ENCODE measurements at places on chromosomes 1 and 21.

GRCh38 chr1:86695400-86695799 is 9.0 kb upstream of the SH3GLB1 start:
- DNase-seq: no peak

DNA sequence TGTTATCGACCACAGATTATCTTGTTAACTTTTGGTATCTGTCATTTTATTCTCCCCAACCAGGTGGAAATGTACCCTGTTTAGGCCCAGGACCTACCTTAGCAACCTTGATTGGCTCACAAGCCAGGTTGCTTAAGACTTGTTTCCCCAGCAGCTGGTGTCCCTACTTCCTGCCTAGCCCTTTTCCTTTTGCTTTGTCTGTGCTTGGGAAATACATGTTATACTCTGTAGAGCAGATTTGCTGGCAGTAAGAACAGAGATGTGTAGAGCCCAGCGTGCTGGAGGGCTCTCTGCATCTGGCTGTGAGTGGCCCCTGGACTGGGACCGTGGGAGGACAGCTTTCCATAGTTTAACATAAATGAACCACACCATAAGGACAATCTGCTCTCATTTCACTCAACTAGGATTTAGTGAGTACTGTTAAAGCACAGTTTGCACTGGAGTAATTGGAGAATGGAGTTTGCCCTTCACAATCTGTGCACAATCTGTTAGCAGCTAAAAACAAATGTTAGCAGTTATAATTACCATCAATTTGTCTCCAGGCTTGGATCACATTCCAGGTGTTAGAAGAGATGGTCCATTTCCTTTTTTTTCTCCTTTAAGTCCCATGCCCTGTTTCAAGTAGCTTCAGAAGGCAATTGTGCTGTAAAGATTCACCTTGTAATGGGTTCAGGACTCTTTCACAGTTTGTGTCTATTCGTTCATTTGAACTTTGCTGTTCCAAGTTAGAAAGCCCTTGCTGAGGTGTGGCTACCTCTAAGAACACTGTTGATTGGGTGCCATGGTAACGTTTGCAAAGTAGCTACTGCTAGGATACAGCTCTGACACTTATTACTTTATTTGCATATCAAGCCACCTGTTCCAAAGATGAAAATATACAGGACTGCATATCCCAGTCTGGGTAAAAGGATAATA is at the start of gene APOBEC4:
Gene APOBEC4 (minus strand): TSS at position 770 of the 915 bp plus-strand sequence. CDS start 4,535 bp downstream, outside the sequence.
- DNase-seq: no peak

GRCh38 chr1:201737352-201738060 is 91.5 kb upstream of the IPO9 start:
- DNase-seq: no peak

DNA sequence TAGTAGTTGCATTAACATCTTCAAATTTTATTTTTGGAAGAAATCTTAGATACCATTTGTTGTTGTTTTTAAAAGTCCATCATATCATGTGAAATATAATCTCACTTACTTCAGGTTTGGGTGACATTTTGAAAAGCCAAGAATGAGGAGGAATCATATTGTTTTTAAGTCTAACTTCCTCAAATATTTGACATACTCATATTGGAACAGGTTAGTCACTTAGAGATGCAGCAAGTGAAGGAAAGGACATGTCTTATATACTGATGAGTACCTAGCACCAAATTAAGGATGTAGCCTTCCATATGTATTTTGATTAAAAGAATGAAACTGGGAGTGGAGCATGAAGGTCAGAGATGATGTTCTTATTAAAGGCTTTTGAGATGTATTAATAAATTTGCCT is 23.9 kb downstream of the GBP2 start:
- no peak for DNase-seq

DNA sequence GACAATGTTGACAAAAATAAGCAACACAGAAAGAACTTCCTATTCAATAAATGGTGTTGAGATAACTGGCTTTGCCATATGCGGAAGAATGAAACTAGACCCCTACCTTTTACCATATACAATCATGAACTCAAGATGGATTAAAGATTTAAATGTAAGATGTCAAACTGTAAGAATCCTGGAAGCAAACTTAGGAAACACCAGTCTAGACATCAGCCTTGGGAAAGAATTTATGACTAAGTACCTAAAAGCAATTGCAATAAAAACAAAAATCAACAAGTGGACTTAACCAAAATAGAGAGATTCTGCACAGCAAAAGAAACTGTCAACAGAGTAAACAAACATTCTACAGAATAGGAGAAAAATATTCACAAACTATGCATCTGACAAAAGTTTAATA is 16.1 kb upstream of the CLDN8 start:
- no peak for DNase-seq

GRCh38 chr1:224113545-224113917 is 380 bp upstream of the FBXO28 start:
- DNase-seq: no peak

GRCh38 chr1:11394592-11395245 is 84.2 kb upstream of the DISP3 start:
- no peak for DNase-seq

GRCh38 chr1:222768592-222768991 is 31.6 kb downstream of the FAM177B start:
- DNase-seq: no peak

DNA sequence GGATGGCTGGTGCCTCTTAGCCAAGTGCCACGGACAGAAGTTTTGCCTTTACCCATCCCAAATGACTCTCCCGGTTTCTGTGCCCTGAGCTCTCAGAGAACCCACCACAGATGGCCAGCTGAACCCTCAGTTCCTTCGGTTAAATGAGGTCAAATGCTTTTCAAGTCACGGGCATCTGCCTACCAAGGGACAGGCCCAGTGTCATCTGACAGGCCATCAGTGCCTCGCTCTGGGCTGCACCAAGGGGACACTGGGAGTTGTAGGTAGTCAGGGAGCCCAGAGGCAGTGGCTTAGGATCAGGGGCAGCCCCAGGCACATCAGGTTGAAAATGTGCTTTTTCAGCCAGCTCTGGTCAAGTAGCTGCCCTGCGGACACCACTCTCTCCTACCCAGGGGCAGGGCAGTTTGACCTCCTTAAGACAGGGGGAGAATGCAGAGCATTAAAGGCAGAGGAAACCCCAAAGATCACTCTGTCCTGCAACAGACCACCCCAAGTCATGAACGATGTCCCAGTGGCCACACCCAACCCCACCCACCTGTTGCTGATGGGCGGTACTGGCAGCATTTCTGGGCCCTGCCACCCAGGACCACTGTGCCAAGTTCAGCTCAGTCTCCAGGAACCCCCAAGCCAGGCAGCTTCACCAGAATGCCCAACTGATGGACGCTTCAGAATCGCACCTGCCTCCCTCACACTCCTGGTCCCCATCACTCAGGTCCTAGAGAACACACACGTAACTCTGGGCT is 60.7 kb downstream of the CASZ1 start:
- DNase-seq: no peak

DNA sequence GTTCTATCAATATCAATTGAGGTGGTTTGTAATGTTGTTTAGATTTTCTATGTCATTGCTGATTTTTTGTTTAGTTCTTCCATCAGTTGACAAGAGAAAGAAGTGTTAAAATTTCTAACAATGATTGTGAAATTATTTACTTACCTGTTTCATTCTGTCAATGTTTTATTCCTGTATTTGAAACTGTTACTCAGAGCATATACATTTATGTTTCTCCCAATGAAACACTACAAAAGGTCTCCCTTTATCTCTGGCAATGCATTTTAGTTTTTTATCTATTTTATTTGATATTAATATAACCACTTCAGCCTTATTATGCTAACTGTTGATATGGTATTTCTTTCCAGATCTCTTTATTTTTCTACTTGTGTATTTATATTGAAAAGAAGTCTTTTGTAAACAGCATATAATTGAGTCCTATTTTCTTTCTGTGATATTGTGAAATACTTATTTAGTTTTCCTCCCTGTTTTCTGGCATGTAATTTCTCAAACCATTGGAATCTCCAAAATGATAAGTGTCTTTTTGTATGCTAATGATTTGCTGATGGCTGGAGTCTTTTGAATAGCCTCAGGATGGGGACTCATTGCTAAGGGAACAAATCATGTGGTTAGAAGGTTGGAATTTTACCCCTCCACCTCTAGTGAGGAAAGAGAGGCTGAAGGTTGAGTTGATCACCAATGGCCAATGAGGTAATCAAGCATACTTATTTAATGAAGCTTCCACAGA is 122.0 kb downstream of the ADSS2 start:
- DNase-seq: no peak

DNA sequence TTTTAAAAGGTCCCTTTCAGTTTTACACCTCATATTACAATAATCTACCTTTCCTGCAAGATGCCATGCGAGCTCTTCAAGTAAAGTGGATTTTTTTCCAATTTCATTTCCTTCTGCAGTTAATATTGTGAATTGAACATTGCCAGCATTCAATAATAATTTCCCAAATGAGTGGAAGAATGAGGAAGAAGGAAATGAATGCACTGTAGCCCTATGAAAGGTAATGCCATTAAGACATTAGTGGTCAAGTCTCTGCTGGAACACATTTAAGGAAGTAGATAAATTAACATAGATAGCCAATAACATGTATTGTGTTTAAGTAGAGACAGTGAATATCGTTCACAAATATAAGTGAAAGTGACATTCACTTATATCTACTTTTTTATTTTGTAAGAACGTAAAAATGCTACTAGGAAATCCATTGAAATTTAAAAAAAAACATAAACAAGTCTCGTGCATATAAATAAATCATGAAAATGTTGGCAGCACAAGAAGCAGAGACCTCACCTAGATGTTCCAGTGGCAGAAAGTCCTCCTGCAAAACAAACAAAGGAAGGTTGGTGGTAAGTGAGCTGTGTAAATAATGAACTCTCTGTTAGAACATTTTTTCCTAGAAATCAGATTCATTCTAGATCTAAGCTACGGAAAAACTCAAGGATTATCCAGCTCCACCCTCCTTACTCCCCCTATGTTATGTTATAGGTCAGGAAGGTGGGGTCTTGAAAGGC is 17.7 kb downstream of the FCRL3 start:
- no peak for DNase-seq

DNA sequence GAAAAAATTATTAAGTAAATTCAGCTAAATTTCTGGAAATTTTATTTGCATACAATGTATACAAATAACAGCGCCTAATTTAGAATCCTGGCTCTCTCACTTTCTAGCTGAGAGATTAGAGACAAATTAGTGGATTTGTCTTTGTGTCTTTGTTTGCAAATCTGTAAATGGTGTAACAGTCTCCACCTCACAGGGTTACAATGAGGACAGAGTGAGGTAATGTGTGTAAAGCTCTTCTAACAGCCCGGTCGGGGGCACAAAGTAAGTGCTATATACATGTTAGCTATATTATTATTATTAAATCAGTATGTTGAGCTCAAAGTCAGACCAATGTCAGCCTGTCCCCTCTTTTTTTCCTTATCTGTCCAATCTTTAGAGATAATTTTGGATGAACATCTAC is 5.0 kb upstream of the ADAMTSL4 start:
- DNase-seq: no peak

GRCh38 chr1:64539289-64539688 is 69.4 kb downstream of the CACHD1 start:
- no peak for DNase-seq

DNA sequence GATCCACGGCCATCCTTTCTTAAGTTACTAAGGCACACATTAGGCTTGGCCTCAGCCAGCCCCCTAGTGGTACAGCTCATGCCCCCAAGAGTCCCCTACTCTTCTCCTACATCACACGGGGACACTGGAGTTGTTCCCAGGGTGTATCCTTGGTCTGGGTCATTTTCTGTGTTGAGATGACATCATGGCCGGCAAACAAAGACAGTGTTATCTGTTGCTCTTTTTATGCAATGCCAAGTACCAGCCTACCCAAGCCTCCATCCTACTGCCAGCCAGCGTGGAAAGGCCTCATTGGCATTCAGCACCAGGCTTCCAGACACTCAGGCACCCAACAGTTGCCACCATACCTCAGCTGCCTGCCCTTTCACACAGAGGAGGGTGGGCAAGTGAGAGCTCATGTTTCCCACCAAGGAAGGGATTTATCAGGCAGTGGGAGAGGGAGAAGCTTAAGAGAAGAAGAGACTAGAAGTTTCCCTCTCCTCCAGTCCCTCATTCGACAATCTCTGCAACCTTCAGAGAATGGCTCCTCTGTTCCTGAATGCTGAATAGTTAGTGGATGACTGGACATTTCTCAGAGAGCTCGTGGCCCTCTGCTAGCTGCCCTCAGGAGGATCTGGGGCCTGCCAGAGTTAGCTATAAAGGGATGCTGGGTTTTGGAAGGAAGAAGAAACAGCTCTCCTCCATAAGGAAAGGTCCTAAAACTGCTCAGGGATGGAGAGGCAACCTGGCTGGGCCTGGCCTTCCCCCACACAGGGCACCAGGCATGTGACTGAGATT is 17.7 kb downstream of the CBR1 start:
- DNase-seq: no peak

DNA sequence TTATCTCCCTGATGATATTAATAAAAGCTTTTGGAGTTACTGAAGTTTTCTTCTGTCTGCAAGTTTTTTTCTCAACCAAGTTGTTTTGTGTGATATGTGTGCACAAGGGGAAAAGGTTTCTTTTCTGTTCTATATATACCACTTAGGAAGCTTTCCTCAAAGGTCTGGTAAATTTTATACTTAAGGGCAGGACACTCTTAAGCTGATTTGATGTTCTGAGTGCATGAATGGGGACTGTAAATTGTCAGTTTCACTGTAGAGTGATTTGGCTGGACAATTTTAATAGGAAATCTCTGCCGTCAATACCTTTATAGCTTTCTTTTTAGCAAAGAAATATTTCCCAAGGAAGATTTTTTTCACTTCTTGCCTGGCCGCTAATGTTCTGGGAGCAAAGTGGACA is 354.7 kb downstream of the TGFB2 start:
- DNase-seq: no peak

- DNase-seq: no peak
These were observed 23.7 kb downstream of the WARS2 start for GRCh38 chr1:119116725-119117124.

- no peak for DNase-seq
These were observed 45.2 kb downstream of the SAMSN1 start for GRCh38 chr21:14500873-14501272.

DNA sequence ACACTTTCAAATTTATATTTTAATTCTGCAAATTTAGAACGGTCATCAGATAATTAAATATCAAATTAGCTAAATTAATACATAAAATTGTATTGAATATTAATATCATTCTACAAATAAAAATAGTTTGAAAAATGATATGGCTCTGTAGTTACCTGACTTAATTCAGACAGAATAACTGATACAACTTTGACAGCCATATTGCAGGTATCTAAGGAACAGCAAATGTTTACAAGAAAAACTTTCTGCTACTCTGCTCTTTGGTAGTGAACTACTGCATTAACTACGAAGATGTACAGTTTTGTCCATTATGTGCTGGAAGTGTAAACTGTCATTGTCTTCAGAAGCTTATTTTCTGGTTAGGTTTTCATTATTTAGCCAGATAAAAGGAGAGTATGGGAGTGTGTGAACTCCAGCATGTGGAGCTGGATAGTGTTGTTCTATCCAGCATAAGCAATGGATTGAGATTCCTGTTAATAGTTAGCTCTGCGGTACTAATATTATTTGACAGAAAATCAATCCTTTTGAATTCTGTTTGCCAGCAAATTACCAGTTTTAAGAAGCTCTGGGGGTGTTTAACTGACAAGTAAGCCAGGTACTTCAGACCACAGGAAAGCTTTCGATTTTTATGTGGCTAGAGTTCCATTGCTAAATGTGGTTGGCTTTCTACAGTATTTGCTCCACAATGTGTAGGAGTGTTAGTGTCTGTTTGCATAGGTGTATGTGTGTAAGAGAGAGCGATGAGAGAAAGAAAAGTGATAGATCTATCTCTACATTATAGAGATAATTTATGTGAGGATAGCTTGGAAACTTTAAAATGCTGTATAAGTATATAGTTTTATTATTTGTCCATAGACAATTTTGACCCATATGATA is 247.9 kb downstream of the GRIK1 start:
- no peak for DNase-seq

- no peak for DNase-seq
These were observed 417.0 kb downstream of the PTBP2 start for GRCh38 chr1:97138515-97139032.

- no peak for DNase-seq
These were observed at the start of gene HUNK for GRCh38 chr21:31872452-31873274. TSS of gene HUNK (plus strand) at chr21:31873020. CDS start at chr21:31873675, 655 bp downstream.

Measured in T-helper 22 cell (primary cell).